NCI-H1930 (cell line): ENCODE measurements at places on chromosomes 5 and 9.

GRCh38 chr5:174608631-174609097 lies 115.7 kb upstream of the MSX2 start:
- no peak for DNase-seq

DNA sequence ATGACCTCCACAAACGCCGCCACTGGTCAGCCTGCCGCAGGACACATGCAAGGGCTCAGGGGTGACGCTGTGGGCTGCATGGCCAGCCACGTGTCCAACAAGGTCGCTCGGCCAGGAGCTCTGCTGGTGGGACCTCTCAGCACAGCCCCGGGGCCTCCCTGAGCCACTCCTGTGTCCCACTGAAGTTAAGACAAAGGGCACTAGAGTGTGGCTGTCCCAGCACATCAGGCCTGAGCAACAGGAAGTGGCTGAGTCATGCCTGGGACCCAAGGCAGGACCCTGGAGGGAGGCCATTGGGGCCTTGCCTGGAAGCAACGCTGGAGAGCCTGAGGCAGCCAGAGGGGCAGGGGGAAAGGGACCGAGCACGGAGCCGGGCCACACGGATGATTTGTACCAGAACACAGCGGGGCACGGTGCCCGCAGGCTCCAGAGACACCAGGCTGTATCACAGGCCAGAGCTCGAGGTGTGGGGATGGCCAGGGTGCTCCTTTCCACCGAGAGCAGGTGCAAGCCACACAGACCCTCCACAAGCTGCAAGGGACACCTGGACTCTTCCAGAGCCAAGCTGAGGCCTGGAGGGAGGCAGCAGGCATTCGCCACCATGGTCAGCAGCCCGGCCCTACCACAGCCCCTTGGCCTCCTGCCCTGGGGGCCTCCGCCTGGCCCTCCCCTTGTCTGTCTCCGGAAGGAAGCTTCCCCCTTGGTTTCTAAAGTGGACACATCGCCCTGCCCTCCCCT lies 6.5 kb upstream of the TMEM210 start:
- no peak for DNase-seq

GRCh38 chr9:134957945-134958227 lies 40.2 kb upstream of the FCN1 start:
- no peak for DNase-seq

- DNase-seq = no peak
These were observed 7.1 kb upstream of the CPLX2 start for GRCh38 chr5:175864296-175864695.

DNA sequence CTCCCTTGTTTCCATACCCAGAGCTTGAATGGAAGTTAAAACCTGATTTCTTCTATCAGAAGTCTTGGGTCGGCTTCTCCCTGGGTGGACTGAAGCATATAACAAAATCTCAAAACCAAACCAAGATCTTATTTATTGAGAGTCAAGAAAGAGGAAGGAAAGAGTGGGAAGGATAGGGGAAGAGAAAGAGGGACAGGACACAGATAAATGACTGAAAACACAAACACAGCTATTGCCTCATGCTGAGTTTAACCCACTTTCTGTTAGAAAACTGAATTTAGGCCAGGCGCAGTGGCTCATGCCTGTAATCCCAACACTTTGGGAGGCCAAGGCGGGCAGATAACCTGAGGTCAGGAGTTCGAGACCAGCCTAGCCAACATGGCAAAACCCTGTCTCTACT lies 92.9 kb downstream of the PALM2AKAP2 start:
- no peak for DNase-seq

- DNase-seq = no peak
These were observed 345.7 kb upstream of the WWC1 start for GRCh38 chr5:167945542-167946384.

GRCh38 chr9:90058182-90058763 lies 453.5 kb downstream of the GADD45G start:
- no peak for DNase-seq

DNA sequence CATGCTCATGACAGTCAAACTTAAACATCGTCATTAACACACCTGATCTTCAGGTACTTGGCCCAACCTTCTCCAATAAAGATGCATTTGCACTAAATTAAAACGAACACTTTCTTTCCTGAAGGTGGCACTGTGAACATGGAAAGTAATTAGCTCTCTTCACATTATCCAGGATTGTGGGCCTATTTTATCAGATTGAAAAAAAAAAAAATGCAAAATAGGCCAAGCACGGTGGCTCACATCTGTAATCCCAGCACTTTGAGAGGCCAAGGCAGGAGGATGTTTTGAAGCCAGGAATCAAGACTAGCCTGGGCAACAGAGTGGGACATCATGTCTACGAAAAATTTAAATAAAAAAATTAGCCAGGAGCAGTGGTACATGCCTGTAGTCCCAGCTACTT lies 14.4 kb upstream of the CDC20B start:
- no peak for DNase-seq

DNA sequence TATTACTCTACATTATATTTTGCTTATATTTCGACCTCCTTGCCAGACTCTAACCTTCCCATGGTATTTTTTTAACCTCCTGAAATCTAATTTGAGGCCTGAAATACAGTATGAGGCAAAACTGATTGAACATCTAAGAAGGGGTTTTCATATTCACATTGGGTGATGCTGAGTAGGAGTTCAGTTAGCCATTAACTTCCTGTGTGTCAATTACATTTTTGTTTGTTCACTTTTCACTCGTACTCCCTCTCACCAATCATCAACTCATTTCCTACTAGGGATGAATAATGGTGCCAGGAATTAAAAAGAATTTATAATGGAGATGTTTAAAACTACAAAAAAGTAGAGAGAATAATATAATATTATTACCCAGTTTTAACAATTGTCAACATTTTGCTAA lies 27.6 kb upstream of the GLRA1 start:
- no peak for DNase-seq

- DNase-seq = no peak
These were observed 57.3 kb upstream of the RPL26L1 start for GRCh38 chr5:172901788-172902496.

DNA sequence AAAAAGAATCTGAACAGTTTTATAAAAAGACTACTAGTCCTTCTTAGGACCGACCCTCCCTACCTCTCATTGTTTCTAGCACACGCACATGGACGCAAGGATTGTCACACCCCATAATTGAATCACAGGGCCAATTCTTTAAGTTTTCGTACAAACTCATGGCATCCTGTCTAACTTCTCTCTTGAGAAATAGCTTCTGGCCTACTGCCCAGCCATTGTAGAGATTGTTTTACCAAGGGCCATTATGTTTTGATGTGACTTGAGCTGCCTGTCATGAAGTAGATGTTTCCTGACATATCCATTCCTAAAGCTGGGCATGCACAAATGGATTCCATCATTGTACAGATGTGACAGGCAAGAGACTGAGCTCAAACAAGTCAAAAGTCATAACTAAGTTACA lies 1672.1 kb upstream of the C9orf72 start:
- no peak for DNase-seq

DNA sequence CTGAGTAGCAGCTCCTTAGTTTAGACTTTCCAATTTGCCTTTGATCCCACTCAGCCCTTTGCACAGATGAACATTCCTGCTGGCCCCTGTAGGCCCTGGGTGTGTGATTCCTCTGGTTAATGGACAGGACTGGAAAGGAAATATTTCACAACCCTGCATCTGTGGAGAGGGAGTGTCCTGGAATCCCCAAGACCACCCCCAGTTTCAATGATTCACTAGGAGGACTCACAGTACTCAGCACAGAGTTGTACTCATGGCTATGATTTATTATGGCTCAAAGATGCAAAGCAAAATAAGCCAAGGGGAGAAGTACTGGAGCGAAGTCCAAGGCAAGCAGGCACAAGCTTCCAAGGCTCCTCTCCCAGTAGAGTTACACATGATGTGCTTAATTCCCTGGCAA lies 42.4 kb upstream of the TJP2 start:
- no peak for DNase-seq

DNA sequence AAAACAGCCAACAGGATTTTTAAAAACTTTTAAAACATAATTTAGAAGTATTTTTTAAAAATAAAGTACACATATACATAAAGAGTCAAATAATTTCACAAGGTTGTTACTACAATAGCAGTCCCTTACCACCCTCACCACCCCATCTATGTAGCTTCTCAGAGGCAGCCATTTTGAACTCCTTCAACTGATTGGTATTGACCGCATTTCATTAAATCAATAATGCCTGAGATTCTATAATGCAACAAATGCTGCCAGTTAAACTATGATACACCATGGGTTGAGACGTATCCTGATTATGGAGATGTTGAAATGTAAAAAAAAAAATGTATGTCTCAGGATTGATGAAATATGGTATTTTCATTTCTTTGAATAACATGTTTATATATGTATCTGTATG lies 78.8 kb downstream of the PCSK1 start:
- no peak for DNase-seq

DNA sequence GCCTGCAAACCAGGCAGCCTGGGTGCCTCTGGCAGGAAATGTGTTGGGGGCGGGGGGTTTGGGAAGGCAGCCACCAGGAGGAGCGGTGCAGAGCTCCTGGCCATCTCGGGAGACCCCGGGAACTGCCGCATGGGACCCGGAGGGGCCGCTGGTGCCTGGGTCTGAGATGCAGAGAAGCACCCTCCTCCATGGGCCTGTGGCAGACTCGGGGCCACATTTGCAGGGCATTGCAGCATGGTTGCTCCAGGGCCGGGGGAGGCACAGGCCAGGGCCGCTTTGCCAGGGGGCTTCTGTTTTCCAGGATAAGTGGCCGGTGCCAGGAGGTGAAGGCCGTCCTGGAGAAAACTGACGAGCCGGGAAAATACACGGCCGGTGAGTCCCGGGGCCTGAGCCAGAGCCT lies 1.7 kb downstream of the LCN1 start:
- DNase-seq = no peak

GRCh38 chr5:147348046-147348445 lies 113.2 kb downstream of the STK32A start:
- DNase-seq = no peak

GRCh38 chr9:123883634-123884033 lies 46.3 kb downstream of the DENND1A start:
- no peak for DNase-seq

GRCh38 chr5:51347157-51347556 lies 36.1 kb upstream of the ISL1 start:
- no peak for DNase-seq

DNA sequence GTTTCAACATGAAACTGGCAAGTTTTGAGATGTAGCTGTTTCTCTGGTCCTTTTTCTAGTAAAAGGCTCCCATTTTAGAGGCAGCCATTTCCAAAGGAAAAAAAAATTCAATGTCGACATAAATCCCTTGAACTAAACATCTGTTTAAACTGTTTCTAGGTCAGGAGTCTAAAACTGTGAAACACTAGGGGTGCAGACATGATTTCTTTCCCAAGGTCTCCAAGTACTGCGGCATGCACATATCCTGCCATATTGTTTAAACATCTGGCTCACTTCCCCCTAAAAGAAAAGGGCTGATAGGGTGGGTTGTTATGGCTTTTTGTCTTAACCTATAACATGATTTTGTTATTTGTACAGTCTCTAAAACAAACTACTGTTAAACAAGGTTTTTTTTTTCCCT lies 51.1 kb downstream of the NFIB start:
- DNase-seq = no peak

- DNase-seq = peak; percentile 34
These were observed 315.6 kb downstream of the MTRR start for GRCh38 chr5:8184455-8185063.

DNA sequence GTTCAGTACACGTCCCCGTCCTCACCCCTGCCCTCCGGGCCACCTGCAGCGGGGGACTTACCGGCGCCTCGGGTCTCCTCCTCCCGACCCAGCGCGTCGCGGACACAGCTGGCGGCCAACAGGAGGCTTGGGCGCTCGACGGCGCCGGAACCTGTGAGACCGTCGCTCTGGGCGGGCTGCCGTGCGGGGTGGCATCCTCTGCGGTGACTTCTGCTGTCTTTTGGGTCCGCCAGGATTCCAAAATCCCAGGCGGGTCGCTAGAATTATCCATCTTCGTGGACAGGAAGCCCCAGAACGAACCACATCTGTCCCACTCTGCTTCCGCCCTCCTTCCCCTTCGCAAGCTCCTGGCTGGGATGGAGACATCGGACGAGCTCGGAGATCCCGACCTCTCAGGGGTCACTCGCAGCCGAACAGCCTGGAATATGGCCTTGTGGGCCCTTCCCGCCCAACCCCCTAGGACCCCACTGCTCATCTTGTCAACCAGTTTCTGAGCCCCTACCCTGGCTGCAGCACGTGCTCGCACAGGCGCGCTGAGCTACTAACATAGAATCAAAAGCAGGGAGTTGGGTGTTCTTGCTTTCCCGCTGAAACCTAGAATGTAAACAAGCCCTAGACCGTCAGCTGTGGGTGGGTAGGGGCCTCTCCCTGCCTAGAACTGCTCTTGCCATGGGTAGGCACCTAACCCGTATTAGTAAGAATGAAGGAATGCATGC lies 947 bp upstream of the MARCHF3 start:
- no peak for DNase-seq

- no peak for DNase-seq
These were observed 143.0 kb downstream of the XRCC4 start for GRCh38 chr5:83220331-83220730.

DNA sequence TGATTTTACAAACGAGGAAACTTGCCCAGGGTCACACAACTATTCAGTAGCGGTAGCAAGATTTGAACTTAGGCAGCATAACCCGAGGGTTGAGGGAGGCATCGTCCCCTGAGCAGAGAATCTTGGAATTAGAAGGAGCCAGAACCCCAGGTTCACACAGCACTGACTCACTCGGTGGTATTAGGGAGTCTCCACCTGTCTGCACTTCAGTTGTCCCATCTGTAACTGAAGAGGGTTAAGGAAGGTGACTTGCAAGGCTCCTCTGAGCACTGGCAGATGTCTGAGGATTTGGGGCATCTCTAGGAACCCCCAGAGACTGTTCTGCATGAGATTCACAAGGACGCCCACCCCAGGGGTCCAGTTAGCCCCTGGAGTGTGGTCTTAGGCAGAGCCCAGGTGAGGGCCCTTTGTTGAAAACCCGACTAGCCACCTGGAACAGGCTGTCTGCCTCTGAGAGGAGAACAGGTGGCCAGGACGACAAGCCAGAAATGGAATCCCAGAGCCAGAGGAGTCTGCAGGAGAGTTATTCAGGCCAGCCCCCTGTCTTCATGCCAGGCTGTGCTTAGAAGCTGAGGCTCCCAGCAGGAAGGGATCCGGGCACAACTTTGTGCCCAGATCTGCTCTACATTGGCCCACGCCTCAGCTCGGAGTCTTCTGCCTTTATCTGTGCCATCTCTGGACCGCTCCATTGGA lies 50.0 kb upstream of the ORM1 start:
- DNase-seq = no peak
